ENCODE measurements at places on chromosomes 2 and 18. TPM values are rescaled to one million over a fixed set of nuclear protein-coding genes. Genes with fewer than 3 reads are reported as not detected.

DNA sequence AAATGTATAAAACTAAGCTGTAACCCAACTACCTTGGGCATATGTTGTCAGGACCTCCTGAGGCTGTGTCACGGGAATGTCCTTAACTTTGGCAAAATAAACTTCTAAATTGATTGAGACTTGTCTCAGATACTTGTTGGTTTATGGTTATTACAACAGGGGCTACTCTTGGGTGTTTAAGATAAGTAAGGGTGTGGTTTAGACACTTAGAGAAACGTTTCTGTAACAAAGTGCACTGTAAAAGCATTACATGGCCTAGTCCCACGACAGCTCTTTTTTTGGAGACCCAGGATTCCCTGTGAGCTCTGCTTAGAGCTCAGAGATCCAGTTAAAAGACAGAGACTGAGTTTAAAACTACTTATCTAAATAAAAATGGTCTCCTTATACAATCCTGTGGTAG, 32.3 kb upstream of the LIPG start:
- no peak for DNase-seq

DNA sequence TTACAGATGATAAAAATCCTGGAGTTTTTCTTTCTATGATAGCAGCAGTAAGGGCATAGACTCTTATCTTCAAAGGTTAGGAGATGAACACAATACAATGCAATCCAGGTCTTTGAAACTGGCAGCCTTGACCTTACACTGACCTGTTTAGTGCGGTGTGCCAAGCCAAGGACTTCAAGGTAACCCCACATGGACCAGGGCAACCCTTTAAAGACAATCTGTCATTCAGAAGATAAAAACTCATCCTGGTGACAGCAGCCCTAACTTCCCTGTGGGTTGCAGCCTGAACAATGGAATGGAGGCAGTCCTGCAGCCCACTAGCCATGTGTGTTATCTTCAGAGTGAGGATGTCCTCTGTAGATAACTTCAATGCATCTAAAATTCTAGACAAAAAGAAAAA, 78.1 kb downstream of the RTTN start:
- DNase-seq, result no peak

GRCh38 chr18:77478646-77479442, 229.2 kb downstream of the GALR1 start:
- DNase-seq, result no peak

GRCh38 chr2:241794250-241794823, 14.7 kb upstream of the NEU4 start:
- DNase-seq, result peak; percentile 9

GRCh38 chr2:220450846-220451245, 823.4 kb downstream of the SLC4A3 start:
- no peak for DNase-seq

DNA sequence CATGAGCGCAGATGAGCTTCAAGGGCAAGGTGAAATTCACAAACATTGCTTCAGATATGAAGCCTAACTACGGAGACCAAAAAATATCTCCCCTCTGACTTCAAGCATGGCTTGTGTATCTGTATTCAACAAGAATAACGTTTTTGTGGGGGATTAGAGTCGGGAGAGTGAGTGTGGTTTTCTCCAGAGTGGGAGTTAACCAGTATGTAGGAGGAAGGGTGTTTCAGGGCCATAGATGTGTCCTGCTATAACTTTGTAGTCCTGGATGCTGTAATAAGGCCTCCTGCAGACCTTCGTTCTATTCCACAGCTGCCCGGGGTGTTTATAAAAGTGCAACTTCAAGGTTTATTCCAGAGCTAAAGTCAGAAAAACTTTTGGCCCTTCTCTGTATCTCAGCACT, 12.9 kb upstream of the C2orf74 start:
- DNase-seq, result no peak

DNA sequence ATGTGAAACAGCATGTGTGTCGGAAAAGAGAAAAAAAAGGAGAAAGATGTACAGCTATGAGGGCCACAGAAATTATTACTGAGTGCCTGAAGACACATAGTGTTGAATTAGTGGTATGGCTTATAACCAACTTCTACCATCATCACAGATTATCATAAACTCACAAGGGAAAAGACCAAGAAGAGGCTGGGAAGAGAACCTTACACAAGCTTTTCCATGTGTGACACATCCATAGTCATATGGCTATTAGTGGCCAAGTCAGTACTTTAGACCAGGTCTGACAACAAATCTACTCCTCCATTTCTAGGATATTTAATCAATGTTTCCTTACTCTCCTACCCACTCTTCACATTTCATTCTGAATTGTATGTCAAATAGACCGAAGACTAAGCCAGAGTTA, 3.5 kb upstream of the GALNT5 start:
- no peak for DNase-seq

DNA sequence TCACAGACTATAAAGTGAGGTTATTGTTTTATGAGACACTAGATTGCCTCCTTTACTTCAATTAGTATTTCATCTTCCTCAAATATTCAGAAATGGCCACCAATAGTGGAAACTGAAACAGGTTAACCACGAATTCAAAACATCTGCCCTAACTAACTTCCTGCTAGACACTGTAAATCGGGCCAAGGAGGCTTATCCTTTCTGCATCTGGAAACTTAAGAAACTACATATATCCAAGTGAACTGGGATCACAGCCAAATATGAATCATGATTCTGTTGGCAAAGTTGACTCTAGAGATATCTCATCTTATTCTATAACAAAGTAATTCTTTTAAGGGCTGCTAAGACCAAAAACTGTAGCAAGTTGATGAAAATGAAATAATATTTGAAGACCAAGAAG, 136.6 kb upstream of the ZC3H15 start:
- no peak for DNase-seq

DNA sequence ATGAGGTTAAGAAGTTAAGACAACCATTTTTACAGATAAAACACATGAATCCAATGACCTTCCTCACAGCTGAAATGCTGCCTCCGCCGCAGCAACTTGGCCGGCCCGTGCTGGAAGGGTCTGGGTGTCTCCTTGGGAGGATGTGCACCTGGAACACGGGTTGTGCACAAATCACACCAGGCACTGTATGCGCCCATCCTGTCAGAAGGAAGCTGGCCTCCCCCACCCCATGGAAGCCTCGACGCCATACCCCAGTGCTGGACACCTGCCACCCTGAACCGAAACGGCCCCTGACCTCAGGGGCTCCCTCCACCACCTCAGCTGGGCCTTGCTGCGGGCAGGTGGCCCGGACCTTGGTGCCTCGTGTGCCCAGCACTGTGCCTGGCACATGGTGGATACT, 111.8 kb downstream of the PXDN start:
- no peak for DNase-seq

Gene SPRED2
- 54.5 TPM for total RNA-seq

Gene THSD7B
- 182 TPM for total RNA-seq

Gene NBAS
- total RNA-seq, result 46.1 TPM

Gene SLC8A1
- total RNA-seq, result 1.9 TPM

Gene METTL8
- 10.9 TPM for total RNA-seq

Gene SCYGR5
- not detected for total RNA-seq

All from glutamatergic neuron (in vitro differentiated cells).